Suprapubic skin (tissue), 4 donors: ENCODE measurements at places on chromosomes 12 and 14. TPM values are rescaled to one million over a fixed set of nuclear protein-coding genes. Genes with fewer than 3 reads are reported as not detected.

- DNase-seq: no peak
- H3K27me3 ChIP-seq: no peaks in the 10 kb centered on the region
- H3K36me3 ChIP-seq: no peaks in the 10 kb centered on the region
- no peak overlapping the region for H3K4me3 ChIP-seq
- H3K27ac ChIP-seq: no peak overlapping the region
- no peaks in the 10 kb centered on the region for H3K4me1 ChIP-seq
Observed at GRCh38 chr14:72880820-72881219, 13.1 kb downstream of the DPF3 start.

DNA sequence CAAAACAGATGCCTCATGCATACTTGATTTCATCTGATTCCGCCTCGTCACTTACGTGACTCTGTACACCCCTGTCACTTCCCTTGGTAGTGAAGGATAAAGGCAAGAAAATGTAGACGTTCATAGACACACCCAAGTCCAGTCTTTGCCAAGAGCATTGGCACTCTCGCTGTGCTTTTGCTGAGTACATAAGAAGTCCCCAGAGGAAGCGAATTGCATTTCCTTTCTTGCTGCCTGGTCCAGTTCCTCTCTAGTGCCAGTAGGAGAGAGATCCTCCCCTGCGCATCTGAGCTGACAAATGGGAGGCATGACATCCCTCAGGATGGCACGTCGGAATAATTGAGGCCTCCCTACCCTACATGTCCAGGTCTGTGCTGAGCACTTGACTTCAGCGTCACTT lies 21.3 kb upstream of the RIN3 start:
- DNase-seq: no peak
- peak overlapping the region; percentile 4 for H3K27ac ChIP-seq
- no peaks in the 10 kb centered on the region for H3K36me3 ChIP-seq
- peaks cover 3% of the 10 kb centered on the region for H3K4me1 ChIP-seq
- no peaks in the 10 kb centered on the region for H3K27me3 ChIP-seq

CCDC88C gene
- total RNA-seq: 22.3 TPM

IFT81 gene
- total RNA-seq: 5.5 TPM

DNA sequence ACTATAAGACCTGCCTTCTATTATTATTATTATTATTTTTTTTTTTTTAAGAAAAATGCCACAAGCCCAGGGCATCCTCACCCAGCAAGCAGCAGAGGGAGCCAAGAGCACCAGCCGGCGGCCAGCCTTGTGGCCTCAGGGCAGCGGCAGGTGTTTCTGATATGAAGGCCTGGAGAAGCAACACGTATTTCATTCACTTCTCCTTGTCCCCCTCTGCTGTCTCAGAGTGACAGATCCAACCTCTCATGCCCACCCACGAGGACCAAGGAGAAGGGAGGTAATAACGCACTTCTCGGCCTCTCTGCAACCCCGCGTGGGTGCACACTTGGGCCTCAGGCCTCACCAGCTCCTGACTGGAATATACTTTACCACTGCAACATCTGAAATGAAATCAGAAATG lies 25.4 kb downstream of the CDC42BPB start:
- H3K4me3 ChIP-seq: no peak overlapping the region
- no peak overlapping the region for H3K27ac ChIP-seq
- H3K4me1 ChIP-seq: peaks cover 17% of the 10 kb centered on the region
- H3K27me3 ChIP-seq: no peaks in the 10 kb centered on the region
- no peaks in the 10 kb centered on the region for H3K36me3 ChIP-seq

IL22 gene
- not detected for total RNA-seq

GRCh38 chr12:48977290-48978281 lies 536 bp upstream of the WNT1 start:
- H3K36me3 ChIP-seq: no peaks in the 10 kb centered on the region
- no peak for DNase-seq
- peaks cover 52% of the 10 kb centered on the region for H3K4me1 ChIP-seq
- peak overlapping the region; percentile 50 for H3K4me3 ChIP-seq
- no peak overlapping the region for H3K27ac ChIP-seq

DNA sequence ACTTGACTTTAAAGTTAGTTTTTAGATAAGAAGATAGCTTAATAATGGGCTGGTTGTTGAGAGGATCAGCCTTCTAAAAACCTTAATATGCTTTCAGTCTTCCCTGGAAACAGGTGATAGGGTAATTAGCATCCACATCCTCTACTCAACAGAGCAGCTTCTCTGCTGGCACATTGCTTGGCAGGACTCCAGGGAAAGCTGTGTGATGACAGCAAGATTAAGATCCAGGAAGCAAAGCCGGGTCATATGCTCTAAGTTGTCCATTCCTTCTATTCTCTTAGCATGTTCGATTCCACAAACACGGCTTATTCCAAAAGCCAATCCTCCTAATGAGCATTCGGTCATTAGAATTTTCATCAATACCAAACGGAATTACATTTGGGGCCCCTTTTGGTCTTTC lies 87.0 kb downstream of the HMGA2 start:
- no peaks in the 10 kb centered on the region for H3K36me3 ChIP-seq
- no peak overlapping the region for H3K4me3 ChIP-seq
- H3K27me3 ChIP-seq: no peaks in the 10 kb centered on the region

DNA sequence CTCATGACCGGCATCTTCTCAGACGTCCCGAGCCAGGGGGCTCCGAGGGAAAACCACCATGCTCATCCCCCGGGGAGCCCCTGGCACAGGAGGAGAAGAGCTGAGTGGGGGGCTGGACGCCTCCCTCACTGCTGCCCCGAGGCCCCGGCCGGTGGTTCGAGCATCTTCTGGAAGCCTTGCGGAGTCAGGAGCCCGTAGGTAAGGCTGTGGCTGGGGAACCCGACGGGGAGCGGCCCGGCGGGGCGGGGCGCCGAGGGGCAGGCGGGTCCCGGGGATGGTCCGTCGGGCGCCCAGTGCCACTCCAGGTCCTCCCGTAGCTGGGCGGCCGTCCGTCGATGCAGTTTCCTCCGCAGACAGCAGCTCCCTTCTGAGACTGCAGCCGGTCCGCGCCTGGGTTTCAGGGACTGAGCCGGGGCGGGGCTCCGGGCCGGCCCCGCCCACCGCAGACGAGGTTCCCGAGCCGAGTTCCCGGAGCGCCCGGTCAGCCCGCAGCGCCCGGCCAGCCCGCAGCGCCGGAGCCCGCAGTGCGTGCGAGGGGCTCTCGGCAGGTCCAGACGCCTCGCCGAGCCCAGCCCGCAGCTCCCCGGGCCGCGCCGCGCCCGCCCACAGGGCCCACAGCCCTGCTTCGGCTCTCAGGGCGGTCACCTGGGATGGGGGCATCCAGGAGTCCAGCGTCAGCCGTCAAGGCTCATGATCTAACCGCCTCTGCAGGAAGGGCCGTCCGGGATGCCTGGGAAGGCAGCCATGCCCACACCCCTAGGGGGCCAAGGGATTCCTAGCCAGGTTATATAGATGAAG lies at the start of gene PGF:
Gene PGF (minus strand): TSS at position 369 of the 798 bp plus-strand sequence. CDS start 355 bp downstream, at position 14.
- no peaks in the 10 kb centered on the region for H3K27me3 ChIP-seq
- no peak for DNase-seq
- H3K4me3 ChIP-seq: peak within 1 kb of the TSS; percentile 68
- H3K36me3 ChIP-seq: no peaks in the 10 kb centered on the region
- peaks cover 42% of the 10 kb centered on the region for H3K4me1 ChIP-seq

DNA sequence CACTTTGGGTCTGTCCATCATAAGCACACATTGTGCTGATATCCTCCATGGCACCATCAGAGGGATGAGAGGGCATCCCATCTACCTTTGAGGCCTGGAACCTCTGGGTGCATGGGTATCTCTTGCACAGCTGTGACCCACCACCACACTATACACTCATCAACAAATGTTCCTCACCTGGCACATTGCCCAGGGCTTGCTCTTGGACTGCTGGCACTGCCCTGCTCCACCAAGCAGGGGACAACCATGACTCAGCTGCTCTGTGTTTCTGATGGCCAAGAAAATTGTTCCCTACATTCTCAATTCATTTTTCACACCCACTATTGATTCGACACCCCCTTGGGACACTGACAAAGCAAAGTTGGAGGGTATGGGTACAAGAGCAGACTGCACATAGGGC lies 155.5 kb downstream of the PTPRO start:
- DNase-seq: no peak
- no peaks in the 10 kb centered on the region for H3K36me3 ChIP-seq
- H3K4me3 ChIP-seq: no peak overlapping the region

DNA sequence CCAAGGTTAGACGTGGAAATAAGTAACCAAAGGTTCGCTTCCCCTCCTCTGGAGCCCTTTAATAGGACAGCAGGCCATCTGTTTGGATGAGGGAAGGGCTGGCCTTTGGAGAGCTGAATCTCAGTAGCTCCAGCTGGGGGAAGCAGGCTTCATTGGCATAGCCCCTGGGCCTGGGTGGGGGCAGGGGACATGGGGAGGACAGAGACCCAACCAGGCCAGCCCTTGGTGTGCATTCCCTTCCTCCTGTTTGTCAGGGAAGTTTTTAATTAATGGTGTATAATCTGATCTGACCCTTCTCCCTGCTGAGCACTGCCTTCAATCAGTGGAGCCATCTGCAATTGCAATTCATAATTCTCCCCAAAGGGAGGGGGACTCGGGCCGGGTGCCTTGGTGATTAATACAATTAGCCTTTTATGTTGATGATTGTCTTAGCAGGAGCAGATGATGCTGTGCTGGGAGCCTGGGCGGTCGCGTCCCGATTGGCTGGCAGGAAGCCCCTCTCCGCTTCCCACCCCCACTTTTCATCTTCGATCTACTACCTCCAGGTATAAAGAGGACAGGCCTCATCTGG lies 6.4 kb downstream of the AQP6 start:
- H3K27ac ChIP-seq: no peak overlapping the region
- H3K4me1 ChIP-seq: peaks cover 15% of the 10 kb centered on the region
- no peaks in the 10 kb centered on the region for H3K36me3 ChIP-seq
- no peak overlapping the region for H3K4me3 ChIP-seq
- DNase-seq: no peak

DNA sequence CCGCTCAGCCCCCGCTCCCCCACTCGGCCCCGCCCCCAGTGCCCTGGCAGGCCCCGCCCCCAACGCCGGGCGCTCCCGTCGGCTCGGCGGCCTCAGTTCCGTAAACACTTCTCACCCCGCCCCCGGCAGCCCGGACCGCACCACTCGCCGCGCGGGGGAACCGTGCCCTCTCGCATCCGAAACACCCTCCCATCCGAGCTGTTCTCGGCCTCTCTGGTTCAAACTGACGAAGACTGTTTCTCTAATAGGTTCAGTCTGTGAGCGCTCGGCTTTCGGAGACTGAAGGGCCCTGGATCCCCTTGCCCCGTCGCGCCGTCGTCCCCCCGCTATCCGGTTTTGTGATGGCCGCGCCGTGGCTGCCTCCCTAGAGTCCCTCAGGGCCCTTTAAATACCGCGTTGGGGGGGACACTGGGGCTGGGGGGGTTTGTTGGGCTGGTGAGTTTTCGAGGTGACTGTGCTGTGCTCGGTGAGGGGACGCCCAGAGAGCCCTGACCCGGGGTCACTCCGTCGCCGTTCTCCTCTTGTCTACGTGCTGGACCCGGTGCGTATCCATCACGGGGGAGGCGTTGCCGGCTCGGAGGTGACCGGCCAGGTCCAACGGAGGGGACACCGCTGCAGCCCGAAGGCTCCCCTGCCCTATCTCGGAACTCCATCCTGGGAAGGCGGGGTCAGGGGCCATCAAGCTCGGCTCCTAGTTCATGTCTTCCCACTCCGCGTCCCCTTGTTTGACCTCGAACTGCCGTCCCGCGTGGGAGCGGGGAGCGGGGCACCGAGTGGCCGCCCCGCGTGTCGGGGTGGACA lies at the start of gene TCP11L2:
Gene TCP11L2 (plus strand): TSS at position 333 of the 801 bp plus-strand sequence. CDS start 8,343 bp downstream, outside the sequence.
- no peaks in the 10 kb centered on the region for H3K27me3 ChIP-seq
- H3K27ac ChIP-seq: peak within 1 kb of the TSS; percentile 100
- no peaks in the 10 kb centered on the region for H3K36me3 ChIP-seq
- DNase-seq: peak; percentile 96

- no peak overlapping the region for H3K4me3 ChIP-seq
- no peak overlapping the region for H3K27ac ChIP-seq
- H3K4me1 ChIP-seq: no peaks in the 10 kb centered on the region
- no peak for DNase-seq
- no peaks in the 10 kb centered on the region for H3K27me3 ChIP-seq
Observed at GRCh38 chr12:72330301-72330700, 58.1 kb downstream of the TRHDE start.

NEUROD4 gene
- not detected for total RNA-seq

GRCh38 chr14:29925736-29926135 lies 1.9 kb downstream of the PRKD1 start:
- peaks cover 12% of the 10 kb centered on the region for H3K27me3 ChIP-seq
- H3K4me3 ChIP-seq: peak overlapping the region; percentile 80
- H3K36me3 ChIP-seq: no peaks in the 10 kb centered on the region
- H3K4me1 ChIP-seq: peaks cover 18% of the 10 kb centered on the region
- DNase-seq: no peak
- H3K27ac ChIP-seq: no peak overlapping the region

DNA sequence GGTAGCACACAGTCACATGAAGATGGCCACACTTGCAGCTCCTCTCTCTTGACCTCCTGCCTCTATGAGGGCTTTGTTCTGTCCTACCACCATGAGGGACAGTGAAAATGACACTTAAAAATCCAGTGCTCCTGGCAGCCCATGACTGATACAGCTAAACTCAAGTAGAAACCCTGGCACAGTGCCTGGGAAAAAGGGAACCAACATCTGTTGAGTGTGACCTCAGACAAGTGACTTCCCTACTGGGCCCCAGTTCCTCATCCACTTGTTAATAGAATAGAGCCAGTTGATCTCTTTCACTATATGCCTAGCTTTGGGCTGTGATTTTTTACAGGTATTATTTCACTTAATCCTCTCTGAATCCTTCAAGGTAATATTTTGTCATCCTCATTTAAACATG lies 4.8 kb downstream of the GUCY2C start:
- H3K4me1 ChIP-seq: no peaks in the 10 kb centered on the region
- H3K27ac ChIP-seq: no peak overlapping the region
- H3K4me3 ChIP-seq: no peak overlapping the region
- H3K27me3 ChIP-seq: no peaks in the 10 kb centered on the region

JPH4 gene
- total RNA-seq: 0.30 TPM

LRRC10 gene
- total RNA-seq: not detected

DNA sequence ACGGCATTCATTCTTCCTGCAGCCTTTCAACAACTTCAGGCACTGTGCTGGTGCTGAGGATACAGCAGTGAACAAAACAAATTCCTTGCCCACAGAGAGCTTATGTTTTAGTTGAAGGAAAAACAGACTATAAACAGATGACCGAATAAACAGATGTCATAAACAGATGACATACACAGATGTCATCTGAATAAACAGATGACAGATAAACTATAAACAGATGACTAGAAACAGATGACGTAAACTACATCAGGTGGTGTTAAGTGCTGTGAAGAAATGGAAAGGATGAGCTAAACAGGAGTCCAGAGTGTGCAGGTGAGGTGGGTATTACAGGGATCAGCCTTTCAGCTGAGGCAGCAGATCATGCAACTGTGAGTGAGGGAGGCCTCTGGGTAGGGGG lies 80.9 kb downstream of the FAR2 start:
- no peaks in the 10 kb centered on the region for H3K4me1 ChIP-seq
- no peaks in the 10 kb centered on the region for H3K27me3 ChIP-seq
- no peak overlapping the region for H3K4me3 ChIP-seq
- no peak for DNase-seq

ADAM20 gene
- 1.0 TPM for total RNA-seq

- no peak overlapping the region for H3K27ac ChIP-seq
- no peak overlapping the region for H3K4me3 ChIP-seq
- H3K27me3 ChIP-seq: no peaks in the 10 kb centered on the region
Observed at GRCh38 chr12:91889059-91889458, 256.6 kb downstream of the BTG1 start.

CBLN3 gene
- total RNA-seq: 0.30 TPM

- DNase-seq: no peak
- H3K27ac ChIP-seq: no peak overlapping the region
- no peaks in the 10 kb centered on the region for H3K27me3 ChIP-seq
- H3K36me3 ChIP-seq: peaks cover 99% of the 10 kb centered on the region
- H3K4me1 ChIP-seq: no peaks in the 10 kb centered on the region
- no peak overlapping the region for H3K4me3 ChIP-seq
Observed at GRCh38 chr12:108530161-108530560, 15.1 kb downstream of the FICD start.

- no peak overlapping the region for H3K27ac ChIP-seq
- no peak overlapping the region for H3K4me3 ChIP-seq
- H3K27me3 ChIP-seq: no peaks in the 10 kb centered on the region
- no peak for DNase-seq
Observed at GRCh38 chr14:102764220-102764671, 13.0 kb upstream of the TRAF3 start.
